ENCODE measurements at places on chromosomes 6 and 20.

- no peak for DNase-seq
Measured at GRCh38 chr20:59568509-59569024, 35.8 kb upstream of the PHACTR3 start.

GRCh38 chr6:37483917-37484785 is 15.5 kb downstream of the CCDC167 start:
- DNase-seq: peak; percentile 87

DNA sequence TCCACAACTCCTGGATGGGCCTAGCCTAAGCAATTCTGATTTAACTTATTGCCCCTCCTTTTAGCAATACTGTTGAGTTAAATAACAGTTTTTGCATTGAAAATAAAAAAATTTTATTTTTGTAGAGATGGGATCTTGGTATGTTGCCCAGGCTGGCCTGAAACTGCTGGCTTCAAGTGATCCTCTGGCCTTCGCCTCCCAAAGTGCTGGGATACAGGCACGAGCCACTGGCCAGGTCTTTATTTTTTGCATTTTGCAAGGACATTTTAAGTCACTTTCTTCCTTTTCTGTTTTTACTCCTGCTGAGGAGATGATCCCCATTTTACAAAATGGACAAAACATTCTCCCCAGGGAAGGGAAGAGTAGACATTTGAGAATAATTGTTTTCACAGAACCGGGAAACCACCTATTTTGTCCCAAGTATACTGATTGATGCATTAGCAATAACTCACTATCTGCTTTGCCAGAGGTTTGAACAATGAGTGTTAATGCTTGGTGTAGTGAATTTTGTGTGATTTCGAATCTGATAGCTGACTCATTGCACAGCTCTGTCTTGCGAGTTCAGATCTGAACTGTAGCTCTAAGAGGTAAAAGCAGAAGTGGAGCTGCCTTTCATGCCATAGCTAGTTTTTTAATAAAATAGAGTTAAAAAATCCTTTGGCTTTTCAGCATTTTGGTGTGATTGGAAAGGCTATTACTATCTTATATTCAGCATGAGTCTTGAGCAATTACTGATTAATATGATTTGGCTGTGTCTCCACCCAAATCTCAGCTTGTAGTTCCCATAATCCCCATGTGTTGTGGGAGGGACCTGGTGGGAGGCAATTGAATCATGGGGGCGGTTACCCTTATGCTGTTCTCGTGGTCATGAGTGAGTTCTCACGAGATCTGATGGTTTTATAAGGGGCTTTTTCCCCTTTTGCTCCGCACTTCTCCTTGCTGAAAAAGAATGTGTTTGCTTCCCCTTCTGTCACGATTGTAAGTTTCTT is 20.9 kb downstream of the IGF2R start:
- DNase-seq: no peak

- DNase-seq: no peak
Measured at GRCh38 chr6:154138793-154139192, 99.8 kb downstream of the OPRM1 start.

DNA sequence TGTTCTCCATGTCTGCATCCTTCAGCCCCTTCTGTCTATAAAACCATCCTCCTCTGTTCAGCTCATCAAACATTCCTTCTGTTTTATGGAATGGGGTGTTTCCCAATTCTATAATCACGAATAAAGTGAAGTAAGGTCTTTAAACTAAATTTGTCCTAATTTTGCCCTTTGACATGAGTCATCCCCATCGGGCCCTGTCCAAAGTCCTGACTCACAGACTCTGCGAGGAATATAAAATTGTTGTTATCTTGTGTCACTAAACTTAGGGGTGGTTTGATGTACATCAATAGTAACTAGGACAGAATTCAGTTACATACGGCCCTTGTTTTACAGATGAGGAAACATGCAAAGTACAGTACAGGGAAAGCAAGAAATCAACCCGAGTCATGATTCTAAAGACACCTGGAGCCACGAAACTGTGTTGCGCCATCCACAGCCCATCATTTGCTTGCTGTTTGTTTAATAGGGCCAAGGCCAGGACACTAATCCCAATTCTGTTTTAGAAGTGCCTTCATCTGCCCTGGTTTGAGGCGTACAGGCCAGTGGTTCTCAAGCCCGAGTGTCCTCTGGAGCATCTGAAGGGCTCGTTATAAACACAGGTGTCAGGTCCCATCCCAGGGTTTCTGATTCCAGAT is 2.8 kb downstream of the ACSS1 start:
- DNase-seq: no peak

All from K562 (cell line).